ENCODE measurements at places on chromosomes 2 and 18. TPM values are rescaled to one million over a fixed set of nuclear protein-coding genes. Genes with fewer than 3 reads are reported as not detected.

DNA sequence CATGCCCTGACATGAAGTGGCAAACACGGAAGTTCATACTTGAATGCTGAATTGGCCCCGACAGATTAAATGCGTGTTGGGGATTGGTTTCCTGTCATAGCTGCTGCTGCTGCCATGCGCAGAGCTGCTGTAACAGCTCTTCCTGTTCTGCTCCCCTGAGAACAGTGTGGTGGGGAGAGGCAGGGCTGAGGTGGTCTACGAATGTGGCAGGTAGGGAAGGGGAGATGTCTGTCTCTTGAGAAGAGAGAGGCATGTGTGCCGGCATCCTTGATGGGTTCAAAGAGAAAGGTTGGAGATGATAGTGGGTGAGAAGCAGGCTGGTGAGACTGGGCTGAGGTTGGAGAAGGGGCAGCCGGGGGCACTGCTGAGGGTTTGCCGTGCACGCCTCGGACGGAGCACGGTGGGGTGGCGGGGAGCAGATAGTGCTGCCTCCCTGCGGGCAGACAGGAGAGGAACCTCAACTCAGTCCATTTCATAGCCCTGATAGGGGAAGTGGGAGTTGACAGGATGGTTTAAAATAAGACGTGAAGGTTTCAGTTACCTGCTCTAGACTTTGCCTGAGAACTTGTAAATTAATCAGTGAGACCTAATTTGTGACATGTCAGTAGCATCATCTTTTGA is 46.1 kb downstream of the TMEM185B start:
- no peaks in the 10 kb centered on the region for H3K27me3 ChIP-seq
- H3K4me3 ChIP-seq = no peak overlapping the region
- no peak for DNase-seq
- H3K36me3 ChIP-seq = no peaks in the 10 kb centered on the region
- no peaks in the 10 kb centered on the region for H3K4me1 ChIP-seq

The RGPD6 gene
- total RNA-seq = 27.9 TPM

The MREG gene
- 0.89 TPM for total RNA-seq

GRCh38 chr18:32042337-32042736 is 23.7 kb downstream of the RNF125 start:
- DNase-seq = no peak
- H3K4me1 ChIP-seq = no peaks in the 10 kb centered on the region
- H3K4me3 ChIP-seq = no peak overlapping the region
- no peaks in the 10 kb centered on the region for H3K36me3 ChIP-seq
- no peak overlapping the region for H3K27ac ChIP-seq

The KCNK3 gene
- total RNA-seq = not detected

The SPAG16 gene
- 28.9 TPM for total RNA-seq

The KCTD1 gene
- total RNA-seq = 17.9 TPM
